Smooth muscle cell of the brain vasculature (primary cell): ENCODE measurements at places on chromosomes 16 and 17.

DNA sequence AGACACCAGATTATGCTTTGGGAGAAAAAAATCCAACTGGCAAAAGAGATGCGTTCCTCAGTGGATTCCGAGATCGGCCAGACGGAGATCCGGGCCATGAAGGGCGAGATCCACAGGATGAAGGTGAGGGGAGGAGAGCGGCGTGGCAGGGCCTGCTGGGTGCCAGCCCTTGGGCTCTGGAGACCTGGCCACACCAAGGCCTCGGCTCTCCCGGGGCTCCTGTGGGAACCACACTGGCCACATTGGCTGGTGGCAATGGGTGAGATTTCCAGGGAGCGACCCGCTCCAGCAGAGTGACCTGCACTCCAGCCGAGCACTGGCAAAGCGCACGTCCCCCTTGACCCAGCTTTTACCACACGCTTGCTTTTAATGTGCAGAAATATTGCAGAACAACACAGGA, 11.6 kb upstream of the GAA start:
- DNase-seq, result no peak

GRCh38 chr17:78737332-78737731, 44.7 kb downstream of the CYTH1 start:
- no peak for DNase-seq

- no peak for DNase-seq
These were observed 94.2 kb downstream of the KATNIP start for GRCh38 chr16:27644165-27644564.

- no peak for DNase-seq
These were observed 7.6 kb upstream of the AXIN1 start for GRCh38 chr16:359871-360697.

- no peak for DNase-seq
These were observed 96.5 kb downstream of the YPEL2 start for GRCh38 chr17:59427996-59428395.

DNA sequence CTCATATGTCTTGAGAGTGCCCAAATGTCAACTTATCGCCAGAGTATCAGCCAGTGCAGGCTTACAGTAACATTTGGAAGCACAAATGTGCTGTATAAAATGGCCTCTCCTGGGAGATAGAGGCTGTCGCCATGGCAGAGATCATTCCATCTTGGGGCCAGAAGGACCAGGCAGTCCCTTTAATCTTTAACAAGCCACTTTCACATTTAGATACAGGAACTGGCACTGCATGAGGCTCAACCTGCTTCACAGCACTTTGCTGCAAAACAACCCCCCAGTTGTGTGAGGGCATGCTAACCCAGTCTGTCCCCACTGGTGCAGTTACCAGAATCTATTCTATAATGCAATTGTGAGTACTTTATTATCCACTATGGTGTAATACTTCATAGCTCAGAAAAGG, 4.7 kb upstream of the RFFL start:
- DNase-seq, result no peak

- DNase-seq, result no peak
These were observed 57.4 kb downstream of the EMP2 start for GRCh38 chr16:10522966-10523365.

DNA sequence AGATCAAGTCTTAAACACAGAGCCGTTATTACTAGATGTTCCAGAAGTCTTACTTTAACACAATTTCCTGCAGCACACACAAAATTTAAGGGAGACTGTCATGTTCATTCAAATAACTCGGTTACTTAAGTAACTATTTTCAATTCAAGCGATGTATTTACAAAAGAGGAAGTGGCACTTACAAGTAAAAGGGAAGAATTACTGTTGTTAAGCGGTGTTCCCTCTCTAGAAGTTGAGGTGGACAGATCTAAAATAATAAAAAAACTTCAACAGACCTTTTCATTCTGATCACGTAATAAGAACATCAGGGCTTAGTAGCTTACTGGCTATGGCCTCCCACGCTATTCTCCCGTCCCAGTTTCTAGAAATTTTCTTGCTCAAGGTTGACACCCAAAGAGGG, 26.2 kb upstream of the TXNDC11 start:
- no peak for DNase-seq

GRCh38 chr17:48060249-48060648, 12.1 kb downstream of the NFE2L1 start:
- DNase-seq, result no peak

DNA sequence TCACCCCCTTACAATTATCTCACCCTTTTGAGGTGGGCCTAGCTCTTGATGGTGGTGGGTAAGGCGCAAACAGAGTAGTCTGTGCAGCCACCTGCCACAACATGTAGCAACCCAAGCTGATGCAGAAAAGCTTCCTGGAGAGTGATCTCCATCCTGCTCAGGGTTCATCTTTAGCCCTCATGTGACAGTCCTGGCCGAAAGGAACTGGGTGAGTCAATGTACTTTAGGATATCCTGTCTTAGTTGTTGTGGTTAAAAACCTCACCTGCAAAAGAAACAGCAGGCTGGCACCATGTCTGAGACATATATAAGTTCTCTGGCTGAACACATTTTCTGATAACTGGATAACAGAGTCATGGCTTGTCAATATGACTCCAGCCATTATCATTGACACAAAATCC, 183.5 kb upstream of the CPHXL start:
- DNase-seq, result no peak

- no peak for DNase-seq
These were observed 7.2 kb upstream of the DUS1L start for GRCh38 chr17:82072827-82073226.

- DNase-seq, result no peak
These were observed 46.6 kb downstream of the NUP93 start for GRCh38 chr16:56776562-56776961.
